ENCODE measurements at places on chromosomes 5 and 9.

- no peak for DNase-seq
Measured at GRCh38 chr5:98231089-98231488, 542.4 kb upstream of the RGMB start.

GRCh38 chr5:16690243-16690852, 73.6 kb upstream of the RETREG1 start:
- peak; percentile 45 for DNase-seq

DNA sequence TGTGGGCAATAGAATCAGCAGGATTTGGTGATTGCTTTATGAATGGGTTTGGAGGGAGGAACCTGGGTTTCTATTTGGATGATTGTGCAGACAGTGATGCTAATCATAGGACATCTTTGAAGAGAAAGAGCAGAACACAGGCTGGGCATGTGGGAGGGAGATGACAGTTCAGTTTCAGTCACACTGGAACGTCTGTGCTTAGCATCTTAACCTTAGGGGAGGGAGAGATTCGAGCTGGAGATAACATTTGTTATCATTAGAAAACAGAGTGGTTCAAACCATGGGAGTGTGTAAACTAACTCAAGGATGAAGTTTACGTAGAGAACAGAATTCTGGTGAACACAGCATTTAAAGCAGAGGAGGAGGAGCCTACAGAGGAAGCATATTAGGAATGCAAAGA, 138.6 kb upstream of the PPP2R2B start:
- DNase-seq = no peak

DNA sequence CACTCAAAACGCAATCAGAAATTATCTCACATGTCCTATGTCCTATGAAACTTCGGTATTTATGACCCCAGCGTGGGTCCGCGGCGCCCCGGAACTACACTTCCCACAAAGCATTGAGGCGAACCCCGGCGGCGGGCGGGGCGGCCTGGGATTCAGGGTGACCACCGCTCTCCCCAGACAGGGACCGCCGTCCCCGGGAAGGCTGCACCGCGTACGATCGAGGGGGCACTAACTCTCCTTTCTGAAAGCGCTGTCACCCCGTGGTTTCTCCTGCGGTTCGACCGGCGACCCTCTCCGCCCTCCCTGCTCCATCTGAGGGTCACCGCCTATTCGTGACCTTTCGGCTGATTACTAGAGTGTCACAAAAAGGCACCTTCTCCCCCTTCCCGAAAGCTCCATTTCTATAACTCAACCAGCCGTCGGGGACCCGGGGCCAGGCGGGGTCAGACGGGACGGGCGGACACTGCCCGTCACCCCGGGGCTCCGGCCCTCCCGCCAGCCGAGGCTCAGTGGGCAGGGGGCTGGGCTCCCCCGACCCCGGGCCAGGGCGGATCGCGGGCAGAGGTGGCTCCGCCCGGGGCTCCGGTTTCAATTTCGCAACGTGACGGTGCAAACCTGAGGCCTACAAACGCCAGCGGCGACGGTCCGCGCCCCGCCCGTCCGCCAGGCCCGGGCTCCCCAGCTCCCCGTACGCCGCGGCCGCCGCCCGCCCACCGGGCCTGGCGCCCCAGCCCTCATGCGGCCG, 1.3 kb downstream of the ECPAS start:
- peak; percentile 88 for DNase-seq

- no peak for DNase-seq
Measured at GRCh38 chr5:9547122-9547947, 1.5 kb upstream of the SEMA5A start.

GRCh38 chr5:125798307-125798706, 624.9 kb upstream of the GRAMD2B start:
- DNase-seq = no peak

DNA sequence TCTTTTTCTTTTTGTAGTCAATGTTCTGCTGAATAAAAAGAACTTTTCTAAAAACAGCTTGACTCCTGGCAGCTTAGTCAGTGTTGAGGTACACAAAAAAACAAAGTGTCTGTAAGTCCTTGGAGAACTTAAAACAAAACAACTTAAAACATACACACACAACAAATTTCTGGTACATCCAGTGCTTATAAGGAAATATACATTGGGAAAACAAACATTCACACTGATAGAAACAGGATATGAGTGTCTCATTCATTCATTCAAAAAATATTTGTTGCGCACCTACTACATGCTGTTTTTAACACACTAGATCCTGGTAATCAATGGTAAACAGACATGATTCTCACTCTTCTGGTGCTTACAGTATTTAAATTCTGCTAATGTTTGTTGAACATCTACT, 27.4 kb upstream of the MEGF9 start:
- no peak for DNase-seq

DNA sequence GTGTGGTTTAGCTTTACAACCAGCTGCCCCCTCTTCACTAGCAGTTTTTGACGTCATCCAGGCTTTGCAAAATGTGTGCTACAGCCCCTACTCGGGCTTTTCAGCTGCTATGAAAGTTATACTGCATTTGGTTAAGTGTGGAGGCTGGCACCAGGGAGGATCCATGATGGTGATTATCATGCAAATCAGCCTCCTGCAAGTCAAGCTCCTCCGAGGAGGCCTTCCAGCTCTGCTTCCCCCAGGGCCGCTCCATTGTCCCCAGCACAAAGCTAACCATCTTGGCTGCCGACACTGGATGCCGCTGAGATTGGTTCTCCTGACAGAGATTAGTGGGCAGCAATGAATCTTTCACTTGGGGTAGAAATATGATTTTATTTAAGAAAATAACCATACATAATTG, 159.6 kb downstream of the NR2F1-AS1 start:
- DNase-seq = no peak

GRCh38 chr5:180990882-180991242, 2.2 kb downstream of the BTNL3 start:
- no peak for DNase-seq

DNA sequence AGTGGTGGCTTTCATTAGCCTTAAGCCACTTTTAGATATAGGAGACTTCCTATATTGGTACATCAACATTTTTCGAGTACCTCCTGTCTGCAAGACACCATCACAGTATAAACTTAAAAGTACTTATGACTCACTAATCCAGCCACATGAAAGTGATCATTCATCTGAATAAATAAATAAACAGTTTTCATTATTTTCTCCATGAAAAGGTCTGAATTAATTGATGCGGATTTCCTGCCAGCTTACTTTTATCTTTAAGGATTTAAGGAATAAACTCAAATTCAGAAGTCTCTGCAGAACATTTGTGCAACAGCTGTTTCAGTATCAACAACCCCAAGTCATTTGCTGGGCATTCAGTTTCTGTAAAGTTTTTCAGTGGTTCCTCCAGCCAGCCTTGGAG, 4.0 kb downstream of the SAP30L start:
- no peak for DNase-seq

DNA sequence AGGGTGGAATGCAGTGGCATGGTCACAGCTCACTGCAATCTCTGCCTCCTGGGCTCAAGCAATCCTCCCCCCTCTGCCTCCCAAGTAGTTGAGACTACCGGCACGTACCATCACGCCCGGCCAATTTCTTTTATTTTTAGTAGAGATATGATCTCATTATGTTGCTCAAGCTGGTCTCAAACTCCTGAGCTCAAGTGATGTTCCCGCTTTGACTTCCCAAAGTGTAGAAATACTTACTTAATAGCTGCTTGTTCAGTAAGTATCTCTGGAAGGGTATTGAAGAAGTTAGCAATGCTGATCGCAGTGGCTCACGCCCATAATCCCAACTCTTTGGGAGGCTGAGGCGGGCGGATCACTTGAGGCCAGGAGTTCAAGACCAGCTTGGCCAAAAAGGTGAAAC, 35.7 kb upstream of the PLIN2 start:
- DNase-seq = no peak

DNA sequence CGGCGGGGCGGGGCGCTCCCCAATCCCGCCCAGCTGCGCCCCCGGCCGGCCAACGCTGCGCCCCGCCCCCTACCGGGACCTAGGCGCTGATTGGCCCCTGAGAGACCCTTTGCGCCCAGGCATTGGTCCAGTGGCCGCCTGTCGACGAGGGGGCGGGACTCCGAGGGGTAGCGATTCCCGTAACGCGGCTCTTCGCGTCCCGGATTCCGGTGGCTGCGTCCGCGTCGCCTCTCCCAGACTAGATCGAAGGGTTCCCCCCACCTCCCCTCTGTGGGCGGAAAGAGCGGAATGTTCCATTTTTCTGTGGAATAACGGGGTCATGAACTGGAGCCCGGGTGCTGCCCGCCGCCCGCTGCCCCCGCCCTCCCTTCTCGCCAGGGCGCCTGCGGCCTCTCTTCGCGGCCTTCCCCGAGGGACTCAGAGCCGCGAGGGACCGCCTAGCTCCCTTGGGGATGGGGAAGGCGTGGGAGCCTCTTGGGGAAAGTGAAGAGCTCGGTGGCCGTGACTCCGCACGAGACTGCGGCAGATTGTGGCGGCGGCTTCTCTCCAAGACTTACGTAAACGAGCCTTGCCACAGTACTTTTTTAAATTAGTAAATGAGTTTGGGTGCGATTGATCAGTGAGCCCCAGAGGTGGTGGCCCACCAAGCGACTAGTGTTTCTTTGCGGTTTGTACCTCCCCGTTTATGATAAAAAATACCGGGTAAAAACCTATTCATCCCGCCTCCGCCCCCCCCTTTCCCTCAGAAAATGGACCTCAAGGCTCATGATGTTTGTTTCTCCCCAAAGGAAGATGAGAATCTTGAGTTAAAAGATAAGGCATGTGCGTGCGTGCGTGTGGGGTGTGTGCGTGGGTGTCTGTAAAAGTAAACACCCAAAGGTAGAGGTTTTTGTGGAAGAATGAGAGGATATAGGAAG, 493 bp upstream of the IL6ST start:
- peak; percentile 98 for DNase-seq

DNA sequence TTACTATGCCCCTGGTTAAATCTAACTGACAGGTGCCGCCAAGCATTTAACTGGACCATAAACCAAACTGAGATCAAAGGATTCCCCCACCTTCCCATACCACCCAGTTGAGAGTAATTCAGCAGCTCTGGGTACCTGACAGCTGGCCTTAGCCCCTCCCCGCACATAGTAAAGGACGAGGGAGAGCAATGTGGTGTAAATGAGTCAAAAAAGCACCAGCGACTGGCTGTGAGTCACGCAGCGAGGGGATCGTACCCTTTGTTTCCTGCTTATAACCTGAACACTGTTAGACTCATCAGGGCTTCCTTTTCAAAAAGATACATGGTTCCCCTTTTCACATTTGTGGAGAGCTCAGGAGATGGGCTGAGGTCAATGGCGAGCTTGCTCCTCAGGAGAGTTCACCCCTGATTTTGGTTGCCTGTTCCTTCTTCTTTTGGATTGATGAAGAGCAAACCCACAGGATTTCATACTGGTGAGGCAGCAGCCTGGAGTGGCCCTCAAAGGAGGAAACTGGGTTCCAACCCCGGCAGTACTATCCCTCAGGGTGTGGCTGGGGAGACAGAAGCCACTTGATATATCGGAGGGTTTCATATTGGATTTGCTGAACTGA, 71.5 kb downstream of the ANKRD33B start:
- peak; percentile 90 for DNase-seq

GRCh38 chr9:20884985-20885593, 146.4 kb downstream of the HACD4 start:
- DNase-seq = peak; percentile 8

DNA sequence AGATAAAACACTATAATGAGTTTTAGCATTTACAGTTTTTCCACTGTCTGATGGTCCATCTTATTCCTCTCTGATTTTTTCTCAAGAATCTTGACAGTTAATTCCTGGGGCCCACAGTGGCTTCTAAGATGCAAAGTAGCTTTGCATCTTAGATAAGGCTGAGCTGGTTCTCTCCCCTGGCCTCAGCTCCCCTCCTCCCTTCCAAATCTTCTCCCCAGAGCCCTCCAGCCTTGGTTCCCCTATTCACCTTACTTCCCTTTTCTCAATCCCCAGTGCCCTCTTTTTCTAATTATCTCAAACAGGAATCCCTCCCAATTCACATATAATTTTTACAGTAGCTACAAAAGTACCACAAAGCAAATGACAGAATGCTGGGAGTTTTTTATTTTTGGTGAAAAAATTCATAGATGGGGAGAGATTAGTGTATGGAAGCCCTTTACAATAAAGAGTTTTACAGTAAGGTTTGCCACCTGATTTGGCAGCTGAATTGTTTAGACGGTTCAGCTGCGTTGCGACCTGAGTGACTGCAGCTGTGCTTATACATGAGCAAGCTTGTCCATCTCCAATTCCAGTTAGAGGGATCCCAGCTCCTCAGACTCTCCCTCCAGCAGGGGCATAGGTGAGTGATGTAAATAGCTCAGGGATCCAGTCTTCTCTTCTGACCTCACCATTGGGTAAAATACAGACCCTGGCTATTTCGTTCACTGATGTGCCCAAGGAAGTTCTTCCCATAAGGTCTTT, 51.4 kb upstream of the CKMT2 start:
- DNase-seq = no peak

DNA sequence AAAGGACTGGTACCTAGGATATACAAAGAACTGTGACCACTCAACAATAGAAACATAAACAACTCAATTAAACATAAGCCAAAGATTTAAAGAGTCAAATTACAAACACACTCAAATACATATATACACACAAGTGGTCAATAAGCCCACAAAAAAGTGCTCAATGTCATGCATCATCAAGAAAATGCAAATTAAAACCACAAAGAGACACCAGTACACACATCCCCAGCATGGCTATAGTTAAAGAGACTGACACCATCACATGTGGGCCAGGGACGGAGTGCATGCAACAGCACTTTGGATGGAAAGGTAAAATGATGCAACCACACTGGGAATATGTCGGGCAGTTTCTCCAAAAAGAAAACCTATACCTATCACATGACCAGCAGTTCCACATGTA, 89.7 kb downstream of the CAAP1 start:
- DNase-seq = no peak

DNA sequence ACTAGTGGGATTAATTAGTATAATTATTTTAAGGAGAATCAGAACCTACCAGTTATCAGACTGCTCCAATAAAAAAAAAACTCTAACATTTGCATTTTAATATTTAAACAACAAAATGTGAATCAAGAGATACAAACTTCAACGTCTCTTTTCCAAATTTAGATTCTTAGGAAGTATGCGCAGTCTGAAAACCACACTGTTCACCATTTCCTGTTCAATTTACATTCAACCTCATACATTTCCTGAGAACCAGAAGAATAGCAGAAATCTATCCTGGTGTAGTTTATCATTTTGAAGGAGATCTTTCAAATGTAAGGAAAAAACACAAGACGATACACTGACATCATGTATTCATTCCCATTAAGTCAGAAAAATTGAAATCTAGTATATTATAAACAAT, 869.2 kb downstream of the EFNA5 start:
- DNase-seq = no peak

GRCh38 chr9:108606401-108606800, 249.4 kb downstream of the ACTL7B start:
- no peak for DNase-seq

All from GM13977 (cell line).